ENCODE measurements at places on chromosomes 1 and 21.

GRCh38 chr1:104646233-104646632 lies 896.5 kb downstream of the AMY1C start:
- DNase-seq, result no peak

- DNase-seq, result no peak
These were observed 44.0 kb downstream of the ODF2L start for GRCh38 chr1:86352086-86352485.

DNA sequence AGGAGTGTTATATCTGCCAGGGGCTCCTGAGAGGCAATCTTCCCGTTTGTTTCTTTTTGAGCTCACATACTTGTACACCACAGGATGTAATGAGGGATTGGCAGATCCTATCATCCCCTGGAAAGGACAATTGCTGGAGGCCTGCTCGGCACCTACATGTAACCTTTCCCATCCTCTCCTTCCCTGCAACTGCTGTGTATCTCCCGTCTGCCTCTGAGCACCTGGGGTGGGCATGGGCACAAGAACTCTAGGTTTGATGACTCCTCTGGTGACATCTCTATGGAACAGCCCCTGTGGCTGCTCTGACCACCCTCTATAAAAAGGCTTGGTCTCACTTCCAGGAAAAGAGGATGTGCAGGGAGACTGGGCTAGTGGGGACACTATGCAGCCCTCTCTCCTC lies 25.0 kb upstream of the SMIM12 start:
- no peak for DNase-seq

- no peak for DNase-seq
These were observed 2.9 kb downstream of the AGPAT3 start for GRCh38 chr21:43867948-43868347.

GRCh38 chr1:211478801-211479578 lies 13.0 kb downstream of the RD3 start:
- DNase-seq, result no peak

Data from mesothelial cell of epicardium (in vitro differentiated cells).